K562 (cell line): ENCODE measurements at places on chromosomes 6 and 20. TPM values are rescaled to one million over a fixed set of nuclear protein-coding genes. Genes with fewer than 3 reads are reported as not detected.
A peak's percentile ranks its signal among the peaks of the same experiment; 100 is the strongest.

DNA sequence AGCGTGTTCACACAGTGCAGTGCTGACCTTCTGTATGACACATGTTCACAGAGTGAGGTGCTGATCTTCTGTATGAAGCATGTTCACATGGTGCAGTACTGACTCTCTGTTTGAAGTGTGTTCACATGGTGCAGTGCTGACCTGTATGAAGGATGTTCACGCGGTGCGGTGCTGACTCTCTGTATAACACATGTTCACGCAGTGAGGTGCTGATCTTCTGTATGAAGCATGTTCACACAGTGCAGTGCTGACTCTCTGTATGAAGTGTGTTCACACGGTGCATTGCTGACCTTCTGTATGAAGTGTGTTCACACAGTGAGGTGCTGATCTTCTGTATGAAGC, 10.8 kb upstream of the SERPINB1 start:
- no peak for DNase-seq

DNA sequence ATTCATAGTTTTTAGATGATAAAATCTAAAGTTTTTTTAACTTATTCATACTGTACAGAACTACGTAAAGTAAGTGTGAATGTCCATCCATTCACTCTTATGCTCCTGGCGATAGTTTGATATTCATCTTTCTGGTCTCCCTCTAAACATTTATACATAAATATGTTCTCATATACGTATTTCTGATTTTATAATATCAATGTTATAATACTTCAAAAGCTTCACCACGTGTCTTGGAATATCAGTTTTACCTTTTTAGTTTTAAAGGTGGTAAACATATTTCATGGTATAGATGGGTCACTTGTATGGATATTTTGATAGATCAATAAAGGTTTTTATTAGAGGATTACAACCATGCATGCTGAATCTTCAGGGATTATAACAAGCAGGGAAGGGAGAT, 10.3 kb upstream of the RHAG start:
- DNase-seq: no peak

DNA sequence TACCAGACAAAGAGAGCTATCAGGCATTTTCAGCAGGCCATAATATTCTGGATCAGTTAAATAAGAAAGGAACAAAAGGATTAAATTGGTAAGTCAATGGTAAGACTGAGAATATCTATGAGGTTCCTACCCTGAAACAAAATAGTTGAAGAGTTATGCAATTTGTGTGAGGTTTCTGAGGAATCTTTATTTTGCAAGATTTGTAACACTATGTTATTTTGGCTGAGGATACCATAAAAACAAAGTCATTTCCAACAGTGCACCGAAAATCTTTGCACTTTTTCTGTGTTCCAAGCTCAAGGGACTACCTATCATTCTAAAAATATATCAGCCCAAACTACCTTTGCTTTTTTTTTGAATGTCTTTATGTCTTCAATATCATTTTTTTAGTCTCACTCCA, 383.3 kb upstream of the CITED2 start:
- DNase-seq: no peak

DNA sequence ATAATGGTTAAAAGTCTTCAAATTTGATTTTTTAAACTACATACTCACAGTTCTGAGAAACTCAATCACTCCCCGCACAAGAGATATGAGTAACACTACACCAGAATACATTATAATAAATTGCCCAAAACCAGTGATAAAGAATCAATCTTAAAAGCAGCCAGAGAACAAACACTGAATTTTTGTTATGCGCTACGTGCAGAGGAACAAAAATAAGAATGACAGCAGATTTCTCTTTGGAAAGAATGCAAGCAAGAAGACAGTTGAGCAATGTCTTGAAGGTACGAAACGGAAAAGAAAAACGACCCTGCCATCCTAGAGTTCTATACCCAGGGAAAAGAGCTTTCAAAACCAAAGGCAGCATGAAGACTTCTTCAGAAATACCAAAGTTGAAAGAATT, 216.7 kb downstream of the TTLL2 start:
- no peak for DNase-seq

Gene ZMYND8
- total RNA-seq: 129 and 148 TPM in 2 replicates

DNA sequence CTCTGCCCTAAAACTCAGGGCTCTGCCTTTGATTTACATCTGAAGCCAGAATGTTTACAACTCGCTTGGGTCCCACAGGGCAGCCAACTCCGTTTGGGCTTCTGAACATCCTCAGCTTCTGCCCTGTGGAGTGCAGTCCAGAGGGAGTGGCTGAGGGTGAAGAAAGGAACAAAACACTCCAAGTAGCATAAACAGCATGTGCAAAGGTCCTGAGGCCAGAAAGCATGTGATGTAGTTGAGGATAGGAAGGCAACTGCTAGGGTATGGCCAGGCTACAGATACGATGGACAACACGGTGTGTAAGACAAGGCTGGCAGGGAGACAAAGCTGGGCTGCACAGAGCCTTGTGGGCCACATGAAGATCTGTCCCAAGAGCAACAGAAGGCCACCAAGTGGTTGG, 12.5 kb downstream of the JAG1 start:
- DNase-seq: no peak

DNA sequence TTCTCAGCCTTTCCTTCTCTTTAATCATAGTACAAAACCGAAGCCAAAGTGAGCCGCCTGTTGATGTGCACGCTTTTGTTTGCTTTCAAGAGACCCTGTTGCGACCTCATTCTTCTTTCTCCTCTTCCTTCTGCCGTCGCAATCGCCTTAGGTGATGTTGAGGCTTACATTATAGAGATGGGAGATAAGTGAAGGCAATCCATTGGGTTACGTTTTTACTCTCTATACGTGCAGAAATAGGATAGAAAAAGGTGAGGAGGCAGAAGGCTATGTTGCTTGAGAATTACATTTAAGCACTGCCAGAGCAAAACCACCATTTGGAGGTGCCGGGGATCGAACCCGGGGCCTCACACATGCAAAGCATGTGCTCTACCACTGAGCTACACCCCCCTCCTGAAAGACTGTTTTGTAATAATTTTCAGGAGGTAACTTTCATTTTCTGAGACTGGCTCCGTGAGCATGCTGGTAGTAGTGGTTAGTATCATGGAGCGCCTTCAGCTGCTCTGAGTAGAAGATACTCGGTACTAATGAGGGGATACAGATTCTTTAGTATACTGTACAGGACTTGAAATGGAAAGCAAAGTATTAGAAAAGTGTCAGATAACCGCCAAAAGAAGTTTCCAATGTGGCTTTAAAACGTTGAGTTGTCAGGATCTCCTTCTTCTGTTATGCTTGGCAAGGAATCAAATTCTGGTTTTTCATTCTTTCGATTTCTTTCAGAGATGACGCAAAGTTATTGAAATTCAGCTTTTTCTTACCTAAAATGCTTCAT, 165.6 kb downstream of the TRIM27 start:
- DNase-seq: peak; percentile 96

GRCh38 chr6:42566614-42567208, 2.9 kb downstream of the UBR2 start:
- DNase-seq: no peak

DNA sequence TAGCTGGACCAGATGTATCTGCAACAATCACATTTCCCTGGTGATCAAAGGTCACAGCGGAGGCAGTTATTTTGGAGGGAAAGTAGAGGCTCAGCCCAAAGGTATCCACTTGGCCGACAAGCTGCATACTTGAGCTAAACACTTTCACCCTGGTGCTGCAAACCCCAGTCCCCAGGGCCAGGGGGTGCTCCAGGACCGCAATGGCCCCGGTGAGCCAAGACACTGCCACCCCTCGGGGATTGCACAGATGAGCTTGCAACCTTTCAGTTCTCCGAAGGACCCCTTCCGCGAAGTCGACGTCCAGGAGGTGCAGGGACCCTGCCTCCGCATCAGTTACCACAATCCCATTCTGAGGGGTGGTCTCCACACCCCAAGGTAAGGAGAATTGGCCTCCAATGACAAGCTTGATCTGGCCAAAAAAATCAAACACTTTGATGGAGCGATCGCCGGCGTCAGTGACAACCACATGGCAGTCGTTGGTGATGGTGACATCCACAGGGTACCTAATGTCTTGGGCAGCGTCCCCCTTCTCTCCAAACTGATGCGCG, 823 bp downstream of the NHLRC1 start:
- peak; percentile 29 for DNase-seq

- no peak for DNase-seq
Observed at GRCh38 chr6:90175627-90176538, 120.8 kb downstream of the BACH2 start.

Gene RNF39
- total RNA-seq: not detected in 2 replicates

GRCh38 chr6:136036601-136037000, 185.1 kb downstream of the PDE7B start:
- no peak for DNase-seq
